ENCODE measurements at places on chromosomes 16 and 17. TPM values are rescaled to one million over a fixed set of nuclear protein-coding genes. Genes with fewer than 3 reads are reported as not detected.

- DNase-seq, result peak; percentile 84
Observed at GRCh38 chr17:63516910-63517824, 6.0 kb upstream of the KCNH6 start.

DNA sequence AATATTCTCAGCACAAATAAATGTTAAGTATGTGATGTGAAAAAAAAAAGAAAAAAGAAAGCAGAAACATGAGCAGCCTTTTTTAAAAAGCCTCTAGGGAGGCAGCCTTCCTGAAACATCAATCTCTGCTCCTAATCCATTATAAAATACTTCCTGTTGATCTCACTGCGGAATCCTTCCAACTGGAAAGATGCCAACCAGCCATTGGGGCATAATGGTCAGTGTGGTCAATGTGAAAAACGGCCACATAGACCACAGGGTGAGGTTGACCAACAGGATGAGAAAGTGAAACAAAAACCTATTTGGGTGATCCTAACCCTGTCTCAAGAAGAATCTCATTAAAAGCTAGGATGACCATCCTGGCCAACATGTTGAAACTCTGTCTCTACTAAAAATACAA lies 26.1 kb upstream of the ABCA8 start:
- DNase-seq, result peak; percentile 49

DNA sequence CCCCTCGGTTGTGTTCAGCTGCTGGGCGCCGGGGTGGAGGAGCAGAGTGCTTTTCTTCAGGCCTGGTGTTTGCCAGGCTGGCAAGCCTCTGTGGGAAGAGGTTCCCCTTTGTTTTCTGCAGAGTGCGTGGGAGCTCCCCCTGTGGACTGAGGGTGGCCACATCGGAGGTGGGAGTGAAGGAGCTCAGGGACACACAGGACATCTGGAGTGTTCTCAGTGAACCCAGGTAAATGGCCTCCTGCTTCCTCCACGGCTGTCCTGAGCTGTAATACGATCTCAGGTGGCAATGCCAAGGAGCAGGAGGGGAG lies 39.2 kb upstream of the IRF8 start:
- no peak for DNase-seq

DNA sequence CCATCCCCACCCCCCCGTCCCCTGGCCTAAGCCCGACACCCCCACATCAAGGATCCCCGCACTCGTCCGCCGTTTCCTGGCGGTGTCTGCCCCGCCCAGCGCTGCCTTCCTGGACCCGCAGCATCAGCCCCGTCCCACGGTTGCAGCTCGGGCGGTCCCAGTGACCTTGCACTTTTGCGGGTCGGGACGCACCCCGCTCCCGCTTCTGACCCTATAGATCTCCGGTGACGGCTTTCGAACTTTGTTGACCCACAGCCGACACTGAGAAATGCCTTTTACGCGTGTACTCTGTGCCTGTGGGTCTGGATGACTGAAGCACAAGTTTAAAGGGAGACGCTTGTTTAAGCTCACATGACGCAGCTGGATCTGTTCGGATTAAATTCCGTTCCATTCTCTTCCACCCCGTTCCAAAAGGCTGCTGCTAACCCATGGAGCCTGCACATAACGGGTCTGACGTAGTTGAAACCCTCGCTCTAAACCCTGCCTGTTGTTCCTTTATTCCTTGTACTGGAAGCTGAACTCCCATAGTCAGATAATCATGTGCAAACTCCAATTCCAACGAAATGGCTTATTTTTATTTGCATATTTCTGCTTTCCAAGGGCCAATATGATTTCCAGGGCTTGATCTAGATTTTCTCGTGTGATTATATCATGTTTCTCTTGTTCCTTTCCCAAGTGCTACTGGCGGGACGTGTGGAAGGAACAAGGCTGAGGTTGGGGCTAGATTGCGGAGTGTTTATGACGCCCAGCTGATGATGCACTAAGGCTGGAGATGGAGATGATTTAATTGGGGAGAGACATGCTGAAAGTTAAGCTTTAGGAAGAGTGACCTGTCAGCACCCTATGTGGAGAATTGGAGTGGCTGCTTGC lies 834 bp downstream of the FLYWCH1 start:
- DNase-seq, result no peak

VASN gene
- 73.5 TPM for total RNA-seq

SHISA6 gene
- total RNA-seq, result 0.55 TPM

- no peak for DNase-seq
Observed at GRCh38 chr16:83899272-83899897, 470 bp downstream of the MLYCD start.

DNA sequence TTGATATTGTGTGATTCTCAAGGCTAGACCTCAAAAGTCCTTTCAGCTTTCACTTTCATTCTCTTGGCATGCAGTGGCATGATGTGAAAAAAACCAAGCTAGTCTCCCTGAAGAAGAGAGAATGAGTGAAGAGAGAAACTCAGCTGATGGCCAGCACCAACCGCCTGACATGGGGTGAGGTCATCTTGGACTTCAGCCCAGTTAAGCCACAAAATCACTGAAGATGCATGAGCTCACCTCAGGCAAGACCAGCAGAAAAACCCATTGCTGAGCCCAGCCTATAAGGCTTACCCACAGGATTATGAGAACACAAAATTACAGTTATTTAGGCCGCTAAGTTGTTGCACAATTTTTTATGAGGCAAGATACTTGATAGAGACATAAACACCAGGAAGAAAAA lies 496.5 kb downstream of the TOX3 start:
- peak; percentile 81 for DNase-seq

HEATR3 gene
- 19.4 TPM for total RNA-seq

SULT1A2 gene
- 0.27 TPM for total RNA-seq

LRRC46 gene
- total RNA-seq, result 0.41 TPM

DNA sequence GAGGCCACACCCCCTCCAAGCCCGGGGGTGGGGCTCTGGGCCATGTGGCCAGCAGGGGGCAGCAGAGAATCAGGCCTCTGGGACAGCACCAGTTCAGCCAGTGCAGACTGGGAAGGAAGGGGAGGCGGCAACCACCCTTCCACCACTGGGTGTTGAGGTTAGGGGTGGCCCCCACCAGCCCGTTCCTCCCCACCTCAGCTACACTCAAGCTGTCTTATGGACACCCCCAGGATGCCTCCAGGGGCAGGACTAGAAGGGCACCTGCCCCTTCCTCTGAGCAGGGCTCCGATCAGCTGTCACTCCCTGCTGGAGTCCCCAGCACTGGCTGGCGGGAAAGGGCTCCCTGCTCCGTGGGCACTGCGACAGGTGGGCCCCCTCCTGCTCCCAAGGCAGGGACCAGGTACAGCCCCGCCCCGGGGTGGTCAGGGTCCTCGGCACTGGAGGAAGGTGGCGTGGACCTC lies 21.8 kb downstream of the KATNB1 start:
- DNase-seq, result no peak

DNA sequence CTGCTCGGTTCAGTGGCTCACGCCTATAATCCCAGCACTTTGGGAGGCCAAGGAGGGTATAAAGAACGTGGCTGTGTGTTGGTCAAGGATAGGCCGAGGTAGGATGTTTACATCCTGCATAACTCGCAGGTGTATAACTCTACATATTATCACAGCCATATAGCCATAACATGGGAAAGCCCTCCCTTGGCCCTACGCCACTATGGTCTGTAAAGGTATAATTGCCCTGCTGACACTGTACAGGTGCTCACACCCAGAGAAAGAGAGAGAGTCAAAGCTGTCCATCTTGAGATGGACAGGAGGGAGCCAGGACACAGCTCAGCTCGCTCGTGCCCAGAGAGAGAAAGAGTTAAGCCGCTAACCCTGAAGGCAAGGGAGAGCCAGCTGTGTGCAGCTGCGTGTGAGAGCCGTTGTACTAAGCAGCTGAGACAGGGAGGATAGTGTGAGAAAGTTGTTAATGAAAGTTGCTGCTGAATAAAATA lies 30.4 kb upstream of the DHX8 start:
- no peak for DNase-seq

DNA sequence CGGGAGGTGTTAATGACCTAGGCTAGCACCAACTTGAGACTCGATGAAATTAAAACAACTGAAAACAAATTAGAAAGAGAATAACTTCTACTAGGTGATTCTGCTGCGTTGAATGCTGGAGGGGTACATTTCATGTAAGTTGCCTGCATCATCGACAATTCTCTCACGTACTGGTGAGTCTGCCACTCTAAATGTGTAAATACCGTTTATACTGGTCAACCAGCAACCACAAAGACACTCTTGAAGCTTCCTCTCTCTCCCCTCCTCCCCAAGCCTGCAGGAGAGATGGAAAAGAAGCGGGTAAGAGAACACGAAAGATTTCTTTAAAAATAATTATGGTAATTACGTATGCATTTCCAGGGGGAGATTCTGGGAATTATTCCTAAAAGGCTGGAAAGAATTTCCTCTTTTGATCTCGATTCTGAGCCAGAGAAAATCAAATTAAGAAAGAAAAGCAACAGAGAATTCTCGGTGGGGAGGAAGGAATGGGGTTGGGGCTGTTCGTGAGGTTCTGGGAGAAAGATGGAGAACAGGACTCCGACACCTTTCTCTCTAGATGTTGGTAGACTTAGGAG lies 68.6 kb upstream of the MRTFB start:
- DNase-seq, result no peak

GRCh38 chr16:24188021-24188542 lies 68.1 kb upstream of the CACNG3 start:
- DNase-seq, result no peak

DNA sequence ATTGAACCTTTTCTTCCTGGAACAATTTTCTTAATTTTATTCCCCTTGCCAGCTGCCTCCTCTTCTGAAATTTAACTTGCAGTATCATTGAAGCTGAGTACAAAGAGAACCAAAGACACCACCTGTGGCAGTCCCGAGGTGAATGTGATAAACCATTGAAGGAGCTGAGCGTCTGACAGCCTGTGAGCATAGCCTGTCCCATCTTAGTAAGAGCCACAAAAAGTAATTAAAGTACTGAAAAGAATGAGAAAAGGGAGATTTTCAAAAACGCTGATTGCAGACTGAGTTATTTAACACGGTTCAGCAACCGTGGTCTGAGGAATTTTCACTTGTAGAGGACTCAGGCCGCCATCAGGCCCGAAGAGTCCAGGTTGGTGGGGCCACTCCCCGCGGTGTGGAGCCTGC lies 27.2 kb upstream of the ST6GALNAC1 start:
- no peak for DNase-seq

EPOP gene
- 6.4 TPM for total RNA-seq

- no peak for DNase-seq
Observed at GRCh38 chr17:51228161-51228560, 31.7 kb downstream of the MBTD1 start.

CTF1 gene
- total RNA-seq, result 1.4 TPM

DNA sequence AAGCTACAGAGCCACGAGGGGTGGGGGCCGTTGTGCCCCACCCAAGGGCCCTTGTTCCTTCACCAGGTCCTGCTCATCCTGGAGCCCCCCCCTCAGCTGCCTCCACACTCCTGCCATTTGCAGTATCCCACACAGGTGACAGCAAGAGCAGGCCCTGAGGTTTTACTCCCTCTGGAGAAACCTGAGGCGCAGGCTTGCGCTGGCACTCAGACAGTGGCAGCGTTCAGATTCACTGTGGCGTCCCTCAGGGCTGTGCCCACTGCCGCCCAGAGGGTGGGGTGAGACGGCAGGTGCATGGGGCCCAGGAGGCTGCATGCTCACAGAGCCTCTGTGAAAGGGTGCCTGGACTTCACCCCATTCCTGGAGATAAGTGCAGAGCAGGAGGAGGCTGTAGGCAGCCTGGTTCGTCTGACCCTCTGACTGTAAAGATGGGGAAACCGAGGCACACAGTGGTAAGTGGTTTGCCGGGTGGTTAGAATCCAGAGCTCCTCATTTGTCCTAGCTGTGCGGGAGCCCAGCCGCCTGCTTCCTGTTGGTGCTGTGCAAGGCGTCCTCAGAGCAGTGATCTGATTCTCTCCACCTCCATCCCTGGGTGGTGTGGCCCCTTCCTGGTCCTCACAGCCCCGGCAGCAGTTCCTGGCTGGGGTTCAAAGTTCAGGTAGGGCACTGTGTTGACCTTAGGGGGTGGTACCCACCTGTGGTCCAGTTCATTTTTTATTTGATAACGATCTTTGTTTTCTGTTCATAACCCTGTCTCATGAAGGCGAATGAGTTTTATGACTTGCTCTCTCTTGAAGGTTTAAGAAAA lies 1.6 kb downstream of the SPIRE2 start:
- DNase-seq, result no peak

DNA sequence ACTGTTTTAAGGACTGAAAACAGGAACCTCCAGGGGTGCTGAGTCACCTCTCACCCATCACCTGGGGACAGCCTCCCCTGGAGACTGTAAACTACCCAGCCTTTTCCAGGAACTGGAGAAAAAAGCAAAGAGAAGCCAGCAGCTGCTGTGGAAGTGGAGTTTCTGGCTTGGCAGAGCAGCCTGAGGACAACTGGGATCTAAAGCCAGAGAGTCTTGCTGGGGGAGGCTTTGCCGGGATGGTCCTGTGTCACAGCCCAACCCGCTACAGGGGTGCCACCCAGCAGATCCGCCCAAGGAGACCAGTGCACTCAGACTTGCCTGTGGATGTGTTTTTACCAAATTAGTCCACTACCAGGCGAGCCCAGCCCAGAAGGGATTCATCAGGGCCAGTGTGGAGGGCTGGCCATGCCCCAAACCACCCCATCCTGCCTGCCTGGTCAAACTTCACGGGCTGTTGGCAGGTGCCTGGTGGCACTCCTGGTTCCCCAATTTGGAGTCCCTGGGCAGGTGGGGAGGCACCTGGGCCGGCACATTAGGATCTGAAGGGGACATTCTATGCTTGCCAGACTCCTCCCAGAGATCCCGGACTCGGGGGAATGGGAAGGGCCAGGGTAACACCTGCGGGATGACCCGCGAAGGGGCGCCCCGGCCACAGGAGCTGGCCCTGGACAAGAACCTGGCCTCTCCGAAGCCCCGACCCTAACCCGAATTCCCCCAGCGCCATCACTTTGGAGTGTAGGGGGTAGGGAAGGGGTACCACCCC lies 771 bp downstream of the MSRB1 start:
- no peak for DNase-seq

DNA sequence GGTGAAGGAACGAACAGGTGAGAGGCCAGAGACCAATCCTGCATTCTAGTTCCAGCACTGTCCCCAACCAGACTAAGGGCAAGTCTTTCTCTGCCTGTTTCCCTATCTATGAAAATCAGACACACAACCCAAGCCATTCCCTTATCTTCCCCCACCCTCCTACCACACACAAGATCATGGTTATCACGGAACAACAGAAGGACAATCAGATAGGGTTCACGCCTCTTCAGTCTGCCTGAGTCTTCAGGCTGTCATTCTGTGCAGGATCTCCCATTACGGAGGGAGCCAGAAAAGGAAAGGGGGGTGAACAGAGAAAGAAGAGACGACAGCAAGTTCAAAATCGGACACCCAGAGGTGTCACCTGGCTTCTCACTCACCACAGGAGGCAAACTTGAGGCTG lies 11.1 kb downstream of the TLE7 start:
- DNase-seq, result no peak

GRCh38 chr17:64007838-64008282 lies 9.7 kb downstream of the PRR29 start:
- no peak for DNase-seq

GRCh38 chr16:70302745-70303144 lies 3.8 kb downstream of the DDX19B start:
- DNase-seq, result no peak

FBXL19 gene
- total RNA-seq, result 36.4 TPM

GRCh38 chr16:29784157-29784556 lies 6.1 kb downstream of the ZG16 start:
- no peak for DNase-seq
